EL (cell line): ENCODE measurements at places on chromosomes 12 and 14.

- DNase-seq, result peak; percentile 18
These were observed 379.9 kb upstream of the DCN start for GRCh38 chr12:91562476-91562875.

- no peak for DNase-seq
These were observed 87.3 kb downstream of the KSR2 start for GRCh38 chr12:117881517-117881916.

DNA sequence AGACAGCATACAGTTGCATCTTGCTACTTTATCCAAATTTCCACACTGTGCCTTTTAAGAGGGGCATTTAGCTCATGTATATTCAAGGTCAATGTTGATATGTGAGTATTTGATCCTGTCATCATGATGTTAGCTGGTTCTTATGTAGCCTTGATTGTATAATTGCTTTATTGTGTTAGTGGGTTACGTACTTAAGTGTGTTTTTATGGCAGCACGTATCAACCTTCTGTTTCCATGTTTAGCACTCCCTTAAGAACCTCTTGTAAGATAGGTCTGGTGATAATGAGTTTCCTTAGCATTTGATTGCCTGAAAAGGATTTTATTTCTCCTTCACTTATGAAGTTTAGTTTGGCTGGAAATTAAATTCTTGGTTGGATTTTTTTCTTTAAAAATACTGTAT, 445.2 kb downstream of the NAV3 start:
- DNase-seq, result no peak

DNA sequence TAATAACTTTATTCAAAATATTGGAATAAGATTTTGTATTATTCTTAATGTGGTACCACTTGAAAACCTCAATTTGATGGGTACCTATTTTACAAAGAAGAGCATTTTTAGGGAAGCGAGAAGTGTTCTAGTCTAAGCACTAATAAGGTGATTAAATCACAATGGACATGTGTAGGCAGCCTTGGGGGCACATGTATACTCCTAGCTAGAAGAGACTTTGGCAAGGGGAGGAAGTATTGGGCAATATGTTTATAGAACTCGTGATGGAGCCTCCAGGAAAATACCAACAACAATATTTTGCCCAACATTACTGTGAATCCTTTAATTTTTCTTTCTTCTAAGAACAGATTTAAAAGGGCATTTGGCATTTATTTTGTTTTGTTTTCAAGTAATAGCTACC, 280.3 kb downstream of the ADAMTS20 start:
- DNase-seq, result no peak

DNA sequence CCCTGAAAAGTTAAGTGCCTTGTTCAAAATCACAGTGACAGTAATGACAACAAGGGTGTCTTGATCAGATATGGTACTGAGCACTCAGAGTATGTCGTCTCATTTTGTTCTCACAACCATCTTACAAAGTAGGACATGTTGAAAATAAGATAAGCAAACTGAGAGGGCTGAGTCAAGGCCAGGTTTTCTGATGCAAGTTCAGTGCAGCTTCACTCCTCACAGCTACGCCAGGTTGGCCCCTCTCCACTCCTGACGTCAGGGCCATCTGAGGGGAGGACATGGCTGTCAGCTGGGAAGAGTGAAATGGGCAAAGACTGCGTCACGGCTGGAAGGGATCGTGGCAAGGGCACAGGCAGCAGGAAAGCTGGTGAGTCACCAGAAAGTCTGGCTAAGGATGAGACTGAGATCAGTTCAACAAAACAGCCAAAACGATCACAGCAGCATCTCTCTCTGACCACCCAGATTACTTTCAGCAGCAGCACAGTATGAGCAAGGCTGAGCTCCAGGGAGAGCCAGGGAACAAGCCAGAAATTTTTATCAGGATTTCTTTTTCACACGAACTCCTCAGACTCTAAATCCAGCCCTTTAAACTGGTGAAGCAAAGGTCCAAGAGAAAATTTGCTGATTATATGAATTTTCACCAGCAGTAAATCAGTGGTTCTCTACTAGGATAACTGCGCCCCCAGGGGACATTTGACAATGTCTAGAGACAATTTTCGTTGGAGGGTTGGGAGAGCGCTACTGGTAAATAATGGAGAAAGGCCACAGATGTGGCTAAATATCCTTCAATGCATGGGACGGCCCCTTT, 297.9 kb upstream of the AMIGO2 start:
- peak; percentile 98 for DNase-seq

GRCh38 chr14:64506721-64507120, 2.2 kb downstream of the ZBTB1 start:
- no peak for DNase-seq

GRCh38 chr12:76871742-76872141, 7.1 kb downstream of the CSRP2 start:
- DNase-seq, result no peak

DNA sequence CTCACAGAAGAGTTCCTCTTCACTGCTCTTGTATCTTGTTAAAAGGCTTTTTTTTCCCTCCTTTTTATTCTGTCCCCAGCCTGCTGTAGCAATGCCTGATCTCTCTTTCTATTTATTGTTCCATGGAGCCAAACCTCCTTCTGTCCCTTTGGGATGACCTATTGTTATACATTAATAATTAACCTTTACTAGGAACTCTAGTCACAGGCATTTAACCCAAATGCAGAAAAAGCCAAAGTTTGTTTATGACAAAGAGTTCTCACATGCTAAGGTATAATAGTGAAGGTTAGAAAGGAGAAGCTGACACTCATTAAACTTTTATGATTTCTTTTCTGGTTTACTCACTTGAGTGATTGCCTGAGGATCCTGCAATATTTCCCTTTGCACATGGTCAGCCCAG, 535.8 kb downstream of the NRXN3 start:
- DNase-seq, result no peak

DNA sequence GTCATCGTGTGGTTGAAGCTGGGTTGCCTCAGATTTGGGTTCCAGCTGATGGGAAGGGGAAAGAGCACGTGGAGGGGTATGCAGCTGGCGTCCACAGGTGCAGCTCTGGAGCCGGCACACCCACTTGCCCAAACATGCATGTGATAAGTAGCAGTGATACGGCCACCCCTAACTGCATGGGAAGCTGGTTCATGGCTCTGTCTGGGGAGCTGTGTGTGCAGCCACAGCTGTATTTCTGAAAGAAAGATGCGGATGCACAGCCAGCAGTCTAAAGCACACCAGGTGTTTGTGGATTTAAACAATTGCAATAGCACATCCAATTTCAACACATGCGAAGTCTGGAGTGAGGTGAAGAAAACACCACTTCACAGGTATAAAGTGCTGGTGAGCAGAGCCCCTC, 181.4 kb downstream of the EFCAB11 start:
- DNase-seq, result no peak

DNA sequence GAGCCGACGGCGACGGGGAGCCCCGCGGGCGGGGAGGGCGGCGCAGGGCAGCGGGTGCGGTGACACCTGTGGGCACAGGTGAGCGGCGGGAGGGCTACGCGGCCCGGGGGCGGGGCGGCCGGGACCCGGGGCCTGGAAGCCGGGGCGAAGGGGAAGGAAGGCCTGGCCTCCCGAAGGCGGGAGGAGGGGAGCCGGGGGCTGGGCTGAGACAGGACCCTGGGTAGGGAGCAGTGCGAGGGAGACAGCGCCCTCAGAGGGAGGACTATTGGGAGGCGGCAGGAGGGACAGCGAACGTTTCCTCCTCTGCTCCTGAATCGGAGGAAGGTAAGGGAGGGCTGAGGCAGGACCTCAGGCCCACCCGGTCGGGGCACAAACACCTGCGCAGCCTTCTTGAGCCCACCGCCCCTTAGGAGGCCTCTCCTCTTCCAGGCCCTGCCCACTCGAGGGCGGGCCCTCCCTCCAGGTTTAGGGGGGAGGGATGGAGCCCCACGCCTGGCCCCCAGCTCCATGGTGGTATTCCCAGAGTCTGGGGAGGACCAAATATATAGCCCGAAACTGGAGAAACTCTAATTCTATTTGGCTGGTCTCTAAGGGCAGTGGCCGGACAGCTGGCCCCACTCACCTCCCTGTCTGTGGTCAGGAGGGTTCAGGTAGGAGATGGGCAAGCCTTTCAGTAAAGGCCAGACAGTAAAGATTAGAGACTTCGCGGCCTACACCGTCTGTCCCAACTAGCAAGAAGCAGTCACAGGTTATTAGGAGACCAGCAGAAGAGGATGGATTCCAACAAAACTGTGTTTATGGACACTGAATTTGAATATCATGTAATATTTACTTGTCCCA, 509 bp downstream of the PLEKHG6 start:
- DNase-seq, result no peak
